ENCODE measurements at places on chromosomes 11 and 22.
A peak's percentile ranks its signal among the peaks of the same experiment; 100 is the strongest.

GRCh38 chr22:26377170-26377830 is 51.8 kb upstream of the ASPHD2 start:
- no peak for DNase-seq

DNA sequence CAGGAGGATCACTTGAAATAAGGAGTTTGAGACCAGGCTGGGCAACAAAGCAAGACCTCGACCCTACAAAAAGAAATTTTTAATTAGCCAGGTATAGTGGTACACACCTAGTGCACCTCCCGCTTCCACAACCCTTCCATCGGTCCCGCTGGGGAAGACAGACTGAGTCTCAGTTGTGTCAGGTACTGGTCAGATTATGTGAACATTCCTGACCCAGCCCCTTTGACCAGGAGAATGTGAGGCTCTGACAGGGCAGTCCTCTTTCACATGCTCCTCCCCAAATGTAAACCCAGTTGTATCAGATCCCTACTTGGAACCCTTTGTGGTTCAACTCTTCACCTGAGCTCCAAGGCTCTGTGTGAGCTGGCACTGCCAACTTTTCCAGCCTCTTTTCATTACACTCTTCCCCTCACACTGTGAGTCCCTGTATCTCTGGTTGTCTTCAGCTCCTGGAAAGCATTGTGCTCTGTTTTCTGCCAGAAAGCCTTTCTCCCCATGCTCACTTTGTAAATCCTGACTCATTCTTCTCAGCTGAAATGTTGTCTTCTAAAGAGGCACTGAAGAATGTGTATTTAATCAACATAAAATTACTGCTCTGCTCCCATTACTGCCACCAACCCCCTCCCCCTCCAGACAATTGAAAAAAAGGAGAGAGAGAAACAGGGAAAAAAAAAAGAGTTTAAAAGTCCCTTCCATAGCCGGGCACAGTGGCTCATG is 2.1 kb upstream of the TTLL12 start:
- DNase-seq = no peak

GRCh38 chr22:23192133-23192532 is 11.8 kb downstream of the BCR start:
- peak; percentile 89 for DNase-seq

DNA sequence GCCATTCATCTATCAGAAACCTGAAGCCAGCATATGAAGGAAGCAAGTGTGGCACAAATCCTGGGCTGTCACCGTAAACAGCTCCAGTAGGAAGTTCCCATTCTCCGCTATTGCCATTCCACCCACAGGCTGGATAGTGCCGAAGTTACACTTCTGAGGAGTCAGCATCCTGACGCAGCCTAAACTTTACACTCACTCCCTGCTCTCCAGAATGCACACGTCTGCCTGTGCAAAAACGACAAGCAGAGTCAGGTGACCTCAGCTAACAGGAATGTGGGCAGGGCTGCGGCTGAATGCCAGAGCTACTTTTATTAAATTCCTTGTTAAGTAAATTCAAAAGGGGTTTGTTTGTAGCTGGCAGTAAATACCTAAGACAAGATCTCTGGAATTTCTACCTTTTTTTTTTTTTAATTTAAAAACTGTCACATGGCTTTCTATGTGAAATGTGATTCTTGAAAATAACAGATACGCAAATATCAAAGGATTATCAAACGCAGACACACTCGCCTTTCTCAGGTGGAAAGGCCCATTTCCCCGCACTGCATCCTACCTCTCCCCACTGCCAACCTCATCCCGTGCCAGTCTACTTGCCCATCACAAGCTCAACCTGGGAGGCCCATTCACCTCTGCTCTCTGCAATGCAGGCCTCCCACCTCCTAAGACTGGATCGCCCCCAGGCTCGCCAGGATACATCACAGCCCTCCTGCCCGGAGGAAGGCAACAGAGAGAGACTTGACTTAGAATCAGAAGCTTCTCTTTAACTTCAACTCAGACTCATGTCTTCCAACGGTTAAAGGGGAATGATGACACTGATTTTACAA is 33.5 kb downstream of the NFRKB start:
- DNase-seq = no peak

GRCh38 chr22:17764036-17764435 is 10.2 kb downstream of the BID start:
- no peak for DNase-seq

DNA sequence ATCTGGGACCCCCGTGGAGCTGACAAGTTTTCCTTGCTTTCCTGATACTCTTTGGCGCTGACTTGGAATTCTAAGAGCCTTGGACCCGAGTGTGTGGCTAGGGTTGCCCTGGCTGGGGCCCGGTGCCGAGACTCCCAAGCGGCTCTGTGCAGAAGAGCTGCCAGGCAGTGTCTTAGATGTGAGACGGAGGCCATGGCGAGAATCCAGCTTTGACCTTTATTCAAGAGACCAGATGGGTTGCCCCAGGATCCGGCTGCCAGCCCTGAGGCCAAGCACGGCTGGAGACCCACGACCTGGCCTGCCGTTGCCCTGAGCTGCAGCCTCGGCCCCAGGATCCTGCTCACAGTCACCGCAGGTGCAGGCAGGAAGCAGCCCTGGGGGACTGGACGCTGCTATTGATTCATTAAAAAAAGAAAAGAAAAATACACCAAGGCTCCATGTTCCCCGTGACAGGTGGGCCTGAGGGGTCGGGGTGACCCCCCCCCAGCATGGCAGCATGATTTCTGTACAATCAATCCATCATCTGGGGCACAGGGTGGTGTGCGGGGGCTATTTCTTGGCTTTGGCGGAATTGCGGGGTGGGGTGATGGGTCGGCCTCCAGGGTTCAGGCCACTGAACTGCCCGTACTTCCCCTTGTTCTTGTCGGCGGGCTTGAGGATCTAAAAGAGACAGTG is 3.5 kb downstream of the PPP1CA start:
- no peak for DNase-seq

DNA sequence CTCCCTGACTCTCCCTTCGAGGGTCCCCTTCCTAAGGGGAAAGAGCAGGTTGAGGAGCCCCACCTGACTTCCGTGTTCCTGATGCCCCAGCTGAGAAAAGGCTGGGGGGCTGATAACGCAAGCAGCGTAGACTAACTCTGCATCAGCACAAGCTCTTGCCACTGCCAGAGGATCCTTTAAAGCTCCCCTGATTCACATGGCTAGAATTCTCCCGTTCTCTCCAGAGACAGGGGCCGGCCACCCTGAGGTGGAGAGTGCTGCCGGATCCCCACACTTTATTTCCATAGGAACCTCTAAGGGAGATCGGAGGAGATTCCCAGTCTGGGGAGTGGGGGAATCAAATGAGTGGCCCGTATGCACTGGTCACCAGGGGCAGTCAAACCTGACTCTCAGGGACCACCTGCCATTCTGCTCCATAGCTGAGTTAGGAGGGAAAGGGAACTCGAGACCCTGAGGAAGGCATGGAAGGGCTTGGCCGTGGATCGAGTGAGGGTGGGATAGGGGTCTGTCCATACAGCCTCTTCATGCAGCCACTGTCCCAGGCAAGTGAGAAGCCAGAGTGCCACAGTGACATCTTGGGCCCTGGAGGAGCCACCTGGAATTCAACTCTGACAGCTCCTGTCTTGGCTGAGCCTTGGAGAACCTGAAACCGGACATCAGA is 1.4 kb upstream of the VSIG10L2 start:
- no peak for DNase-seq

DNA sequence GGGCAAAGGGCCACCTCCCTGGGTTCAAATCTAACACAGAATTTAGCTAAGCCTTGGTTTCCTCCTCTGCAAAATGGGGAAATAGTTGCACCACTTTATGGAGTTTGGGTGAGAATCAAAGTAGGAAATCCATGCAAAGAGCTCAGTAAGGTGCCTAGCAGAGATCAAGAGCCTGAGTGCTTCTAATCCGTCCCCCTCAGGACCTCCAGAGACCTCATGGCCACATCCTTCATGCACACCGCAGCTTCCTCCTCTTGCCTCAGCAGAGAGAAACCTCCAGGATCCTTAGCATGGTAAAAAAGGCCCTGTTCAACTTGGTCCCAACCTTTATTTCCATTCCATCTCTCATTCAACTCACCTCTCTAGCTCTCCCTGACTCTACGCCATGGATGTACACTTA is 37.8 kb upstream of the NAV2 start:
- DNase-seq = no peak

DNA sequence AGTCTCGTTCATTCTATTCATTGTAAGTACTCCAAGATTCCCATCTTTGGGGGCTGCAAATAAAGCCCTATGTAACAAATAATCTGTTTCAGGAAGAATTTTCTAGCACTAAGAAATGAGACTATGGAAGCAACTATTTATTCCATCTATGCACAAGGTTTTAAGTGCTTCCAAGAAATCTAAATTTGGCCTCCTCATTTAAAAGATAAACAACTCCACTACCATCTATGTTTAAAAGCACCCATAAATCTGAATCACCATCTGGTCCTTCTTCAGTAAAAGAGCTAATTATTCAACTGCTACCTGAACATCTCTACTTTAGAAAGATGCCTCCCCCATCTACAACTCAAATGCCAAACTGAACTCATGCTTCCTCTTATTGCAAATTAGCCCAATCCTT is 547.3 kb upstream of the LRRC4C start:
- no peak for DNase-seq

DNA sequence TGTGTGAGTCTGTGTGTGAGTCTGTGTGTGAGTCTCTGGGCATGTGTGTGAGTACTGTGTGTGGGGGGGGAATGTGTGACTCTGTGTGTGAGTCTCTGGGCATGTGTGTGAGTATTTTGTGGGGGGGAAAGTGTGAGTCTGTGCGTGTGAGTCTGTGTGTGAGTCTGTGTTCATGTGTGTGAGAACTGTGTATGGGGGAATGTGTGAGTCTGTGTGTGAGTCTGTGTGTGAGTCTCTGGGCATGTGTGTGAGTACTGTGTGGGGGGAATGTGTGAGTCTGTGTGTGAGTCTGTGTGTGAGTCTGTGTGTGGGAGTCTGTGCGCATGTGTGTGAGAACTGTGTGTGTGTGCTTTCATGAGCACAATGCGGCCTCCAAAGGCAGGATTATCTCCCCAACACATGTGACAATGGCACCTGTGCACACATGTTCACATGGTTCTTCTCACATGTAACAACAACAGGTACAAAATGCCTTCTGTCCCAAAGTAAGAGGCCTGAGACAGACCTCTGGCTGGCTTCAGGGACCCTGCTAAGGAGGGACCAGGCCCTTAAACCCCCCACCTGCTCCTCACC is 1.6 kb downstream of the CD5 start:
- DNase-seq = no peak

DNA sequence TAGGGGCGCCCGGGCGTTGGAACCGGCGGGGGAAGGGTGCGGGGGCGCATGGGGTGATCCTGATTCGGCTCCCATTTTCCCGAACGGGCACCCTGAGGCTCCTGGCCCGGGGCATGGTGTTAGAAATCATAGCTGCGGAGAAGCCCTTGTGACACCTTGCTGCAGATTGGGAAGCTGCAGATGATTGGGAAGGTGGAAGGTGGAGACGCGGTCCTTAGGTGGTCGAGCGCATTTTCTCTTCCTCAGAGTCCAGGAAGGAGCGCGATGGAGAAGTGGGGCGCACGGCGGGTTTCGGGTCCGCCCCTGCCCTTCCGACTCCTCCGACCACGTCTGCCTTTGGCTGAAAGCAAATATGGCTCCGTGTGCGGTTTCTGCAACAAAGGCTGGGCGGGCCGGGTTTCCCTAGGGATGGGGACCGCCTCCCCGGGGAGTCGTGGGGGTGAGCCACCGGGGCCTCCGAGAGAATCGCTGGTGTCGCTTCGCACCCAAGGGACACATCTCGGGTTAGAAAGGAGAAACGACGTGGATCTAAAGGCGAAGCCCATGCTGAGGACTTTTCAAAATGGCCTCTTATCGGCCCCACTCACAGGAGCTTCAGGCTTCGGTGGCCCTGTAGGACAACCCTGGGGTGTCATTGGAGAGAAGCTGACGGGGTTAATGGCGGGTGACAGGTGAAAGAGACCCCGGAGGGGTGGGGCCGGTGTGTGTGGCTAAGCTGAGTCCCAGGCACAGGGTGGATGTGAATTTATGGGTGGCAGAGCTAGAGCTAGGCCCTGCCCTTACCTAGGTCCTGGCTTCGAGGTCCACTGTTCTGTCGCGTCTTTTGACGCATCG is 707 bp upstream of the FTH1 start:
- peak; percentile 55 for DNase-seq

DNA sequence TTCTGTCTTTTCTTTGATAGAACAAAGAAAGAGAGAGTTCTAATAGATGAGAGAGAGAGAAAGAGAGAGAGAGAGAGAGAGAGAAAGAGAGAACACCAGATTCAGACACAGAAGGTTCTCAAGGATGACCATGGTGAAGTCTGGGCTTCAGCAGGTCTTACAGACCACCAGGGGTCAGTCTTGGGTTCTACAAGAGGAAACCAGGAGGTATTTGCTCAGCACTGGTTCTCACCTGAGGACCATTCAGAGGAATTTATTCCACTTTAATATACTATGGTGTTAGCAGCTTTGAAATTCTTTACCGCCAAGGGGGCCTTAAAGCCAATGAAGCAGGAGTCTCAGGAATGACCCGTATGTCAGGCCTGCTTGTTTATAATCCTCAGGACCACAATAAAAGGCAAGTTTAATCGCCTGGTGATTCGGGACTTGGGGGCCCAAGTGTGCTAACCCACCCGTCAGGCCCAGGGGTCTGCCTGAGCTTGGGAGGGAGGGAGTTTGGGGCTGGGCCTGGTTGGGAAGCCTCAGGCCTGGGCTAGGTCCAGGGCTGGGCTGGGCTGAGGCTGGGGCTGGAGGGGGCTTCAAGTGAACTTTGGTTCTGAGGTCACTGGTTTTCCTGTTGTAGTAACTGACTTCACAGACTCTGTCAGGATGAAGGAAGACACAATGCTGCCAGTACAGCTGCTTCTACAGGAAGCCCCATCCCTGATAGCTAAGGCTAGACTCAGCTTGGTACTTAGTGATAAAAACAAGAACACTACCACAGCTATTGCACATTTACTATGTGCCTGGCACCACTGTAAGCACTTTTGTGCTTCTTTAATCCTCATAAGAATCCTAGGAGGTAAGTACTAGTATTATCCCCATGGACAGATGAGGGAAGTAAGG is 179.2 kb upstream of the ZBED5 start:
- peak; percentile 53 for DNase-seq

GRCh38 chr11:44916331-44916730 is 34.4 kb downstream of the TP53I11 start:
- no peak for DNase-seq

- no peak for DNase-seq
Measured at GRCh38 chr11:9315078-9315688, 790 bp upstream of the TMEM41B start.

- no peak for DNase-seq
Measured at GRCh38 chr11:13341026-13341425, 63.4 kb downstream of the BMAL1 start.

- DNase-seq = peak; percentile 95
Measured at GRCh38 chr11:103091801-103092524, at the start of gene DCUN1D5. TSS of gene DCUN1D5 (minus strand) at chr11:103092160. CDS start at chr11:103091872, 288 bp downstream.

DNA sequence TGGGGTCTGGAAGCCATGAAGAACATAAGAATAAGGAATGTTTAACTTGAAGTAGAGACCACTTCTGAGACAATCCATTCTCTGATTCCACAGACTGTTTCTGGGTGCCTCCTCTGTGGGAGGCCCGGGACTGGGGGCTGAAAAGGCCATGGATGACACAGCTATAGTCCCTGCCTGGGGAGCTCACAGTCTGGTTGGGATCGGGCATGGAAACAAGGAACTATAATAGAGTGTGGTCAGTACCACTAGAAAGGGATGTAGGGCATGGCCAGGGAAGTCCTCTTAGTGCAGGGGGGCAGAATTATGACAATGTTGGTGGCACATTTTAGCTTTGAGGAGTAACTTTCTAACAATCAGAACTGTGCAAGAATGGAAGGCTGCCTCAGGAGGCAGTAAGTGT is 9.2 kb upstream of the KCNE3 start:
- no peak for DNase-seq
